ENCODE measurements at places on chromosomes 16 and 17.

GRCh38 chr17:61875285-61875684, 12.0 kb upstream of the BRIP1 start:
- DNase-seq = no peak

DNA sequence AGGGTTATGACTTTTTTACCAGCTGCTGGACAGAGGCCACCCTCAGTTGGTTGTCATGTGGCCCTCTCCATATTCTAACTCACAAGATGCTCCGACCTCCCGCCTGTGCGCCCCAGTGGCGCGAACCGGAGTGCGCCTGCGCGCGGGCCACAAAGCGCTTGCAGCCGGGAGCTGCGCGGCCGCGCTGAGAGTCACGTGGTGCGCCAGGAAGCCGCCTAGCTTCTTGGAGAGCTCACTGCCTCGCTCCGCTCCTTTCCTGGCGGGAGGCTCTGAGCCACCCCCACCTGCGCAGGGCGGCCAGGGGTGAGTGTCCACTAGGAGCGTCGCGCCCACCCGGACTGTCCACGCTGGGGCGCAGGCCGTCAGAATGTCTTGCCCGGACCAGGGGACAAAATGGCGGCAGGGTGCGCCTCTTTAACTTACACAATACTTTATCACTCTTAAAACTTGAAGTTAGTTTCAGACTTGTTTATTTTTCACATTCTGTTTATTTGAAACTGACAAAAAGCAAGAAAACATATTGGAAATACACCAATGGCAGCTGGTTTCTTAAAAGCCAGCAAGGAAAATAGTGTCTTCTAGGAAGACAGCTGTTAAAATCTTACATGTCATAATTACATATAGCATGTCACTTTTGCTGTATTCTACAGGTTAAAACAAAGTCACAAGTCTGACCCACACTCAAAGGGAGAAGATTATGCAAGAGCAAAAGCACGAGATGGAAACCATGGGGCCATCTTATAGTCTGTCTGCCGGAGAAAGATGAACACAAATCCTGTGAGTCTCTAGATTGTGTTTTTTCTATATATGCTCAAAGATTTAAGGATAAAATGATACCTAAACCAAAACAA, 357.9 kb downstream of the CNTNAP4 start:
- peak; percentile 14 for DNase-seq

- DNase-seq = no peak
These were observed 9.8 kb downstream of the PHB1 start for GRCh38 chr17:49404906-49405305.

GRCh38 chr17:19448341-19449268, 37.6 kb downstream of the RNF112 start:
- no peak for DNase-seq

DNA sequence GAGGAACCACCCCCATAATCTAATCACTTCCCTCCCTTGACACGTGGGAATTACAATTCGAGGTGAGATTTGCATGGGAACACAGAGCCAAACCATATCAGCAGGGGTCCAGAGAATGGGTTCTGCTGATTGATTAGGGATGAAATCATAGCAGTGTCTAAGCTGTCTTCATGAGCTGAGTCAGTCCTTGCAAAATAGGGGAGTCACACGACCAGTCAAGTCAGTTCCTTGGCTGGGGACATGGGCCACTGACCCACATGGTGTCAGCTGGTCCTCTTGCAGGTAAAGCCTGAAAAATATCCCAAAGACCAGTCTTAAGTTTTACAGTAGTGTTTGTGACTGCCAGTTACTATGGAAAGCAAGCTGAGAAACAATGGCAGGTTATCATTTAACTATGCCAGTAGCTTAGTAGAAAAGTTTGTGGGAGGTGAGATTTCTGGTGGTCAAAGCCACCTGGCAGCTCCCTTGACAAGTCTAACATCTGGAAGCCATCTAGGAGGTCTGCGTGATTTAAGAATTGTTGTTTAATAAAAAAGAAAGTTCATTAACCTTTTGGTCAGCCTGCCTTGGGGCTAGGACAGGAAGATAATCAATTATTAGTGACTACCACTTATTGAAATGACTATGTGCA, 15.7 kb upstream of the ATF7IP2 start:
- no peak for DNase-seq

DNA sequence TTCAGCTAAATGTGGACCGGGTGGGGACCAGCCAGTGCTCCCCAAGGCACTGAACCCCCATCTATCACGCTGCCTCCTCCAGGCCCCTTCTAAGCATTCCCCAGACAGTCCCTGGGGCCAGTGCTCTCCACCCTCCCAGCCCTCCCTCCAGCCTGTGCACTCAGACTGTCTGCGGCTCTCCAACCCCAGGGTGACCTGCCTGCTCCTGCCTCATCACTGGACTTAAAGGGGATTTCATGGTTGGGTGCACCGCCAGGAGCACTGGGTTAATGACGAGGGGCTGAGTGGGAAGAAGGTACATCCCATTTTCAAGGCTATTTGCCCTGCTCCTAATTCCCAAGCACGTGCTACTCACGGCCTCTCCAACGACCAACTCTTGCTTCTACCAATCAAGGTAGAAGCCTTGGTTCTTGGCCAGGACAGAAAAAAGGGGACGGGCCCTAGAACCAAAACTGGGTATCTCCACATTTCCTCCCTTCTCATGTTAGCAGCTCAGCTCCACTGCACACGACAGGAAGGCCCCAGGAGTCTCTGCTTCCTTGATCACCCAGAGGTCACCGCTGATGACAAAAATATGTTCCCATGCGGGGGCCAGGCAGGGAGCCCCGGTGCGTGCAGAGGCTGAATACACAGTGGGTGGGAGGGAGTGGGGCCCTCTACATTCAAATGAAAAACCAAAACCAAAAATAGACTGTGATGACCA, 3.5 kb upstream of the ABR start:
- DNase-seq = no peak

DNA sequence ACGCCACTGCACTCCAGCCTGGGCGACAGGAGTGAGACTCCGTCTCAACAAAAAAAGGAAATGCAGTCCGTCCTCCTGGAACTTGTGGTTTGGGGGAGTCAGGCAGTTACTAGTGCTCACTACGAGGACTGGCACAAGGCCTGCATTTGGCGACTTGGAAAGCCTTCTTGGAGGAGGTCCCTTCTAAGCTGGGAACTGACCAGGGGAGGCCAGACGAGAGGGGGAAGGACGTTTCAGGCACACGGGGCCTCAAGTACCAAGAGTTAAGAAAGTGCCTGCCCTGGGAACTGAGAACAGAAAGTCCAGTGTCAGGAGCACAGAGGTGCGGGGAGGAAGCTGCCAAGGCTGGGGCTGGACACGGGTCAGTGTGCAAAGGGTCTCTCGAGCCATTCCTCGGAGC, 89.9 kb downstream of the ABR start:
- DNase-seq = no peak

GRCh38 chr17:9006175-9006767, 15.0 kb upstream of the NTN1 start:
- DNase-seq = no peak

DNA sequence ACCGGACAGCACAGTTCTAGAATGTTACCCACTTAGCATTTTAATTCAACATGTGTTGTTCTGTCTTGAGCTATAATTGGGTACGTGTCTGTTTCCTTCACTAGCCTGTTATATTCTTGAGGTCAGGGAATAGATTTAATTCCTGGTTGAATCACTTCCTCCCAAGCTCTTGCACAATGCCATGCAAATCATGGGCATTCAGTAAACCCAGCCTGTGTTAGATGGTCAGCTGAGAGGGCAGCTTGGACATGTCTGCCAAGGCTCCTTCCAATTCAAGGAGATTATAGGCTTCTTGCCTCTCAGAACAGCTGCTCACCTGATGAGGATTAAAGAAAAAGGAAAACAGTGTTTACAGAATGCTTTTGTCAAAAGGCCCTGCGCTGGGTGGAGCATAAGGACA, 12.6 kb downstream of the C1QTNF1 start:
- DNase-seq = peak; percentile 62
